Naive thymus-derived CD8-positive, alpha-beta T cell (primary cell): ENCODE measurements at places on chromosomes 13 and 19. TPM values are rescaled to one million over a fixed set of nuclear protein-coding genes. Genes with fewer than 3 reads are reported as not detected.

GRCh38 chr13:50697746-50698539 is 145.5 kb downstream of the DLEU7 start:
- no peak for DNase-seq

- DNase-seq = no peak
Observed at GRCh38 chr13:88376760-88377388, 705.7 kb downstream of the SLITRK5 start.

- DNase-seq = no peak
Observed at GRCh38 chr13:33758113-33758512, 59.8 kb upstream of the RFC3 start.

SGCG gene
- not detected for total RNA-seq

ZNF345 gene
- 19.6 TPM for total RNA-seq

SYNGR4 gene
- not detected for total RNA-seq

GRCh38 chr13:23912469-23912868 is 15.2 kb upstream of the C1QTNF9B start:
- no peak for DNase-seq

SLC25A15 gene
- total RNA-seq = 13.1 TPM

DNA sequence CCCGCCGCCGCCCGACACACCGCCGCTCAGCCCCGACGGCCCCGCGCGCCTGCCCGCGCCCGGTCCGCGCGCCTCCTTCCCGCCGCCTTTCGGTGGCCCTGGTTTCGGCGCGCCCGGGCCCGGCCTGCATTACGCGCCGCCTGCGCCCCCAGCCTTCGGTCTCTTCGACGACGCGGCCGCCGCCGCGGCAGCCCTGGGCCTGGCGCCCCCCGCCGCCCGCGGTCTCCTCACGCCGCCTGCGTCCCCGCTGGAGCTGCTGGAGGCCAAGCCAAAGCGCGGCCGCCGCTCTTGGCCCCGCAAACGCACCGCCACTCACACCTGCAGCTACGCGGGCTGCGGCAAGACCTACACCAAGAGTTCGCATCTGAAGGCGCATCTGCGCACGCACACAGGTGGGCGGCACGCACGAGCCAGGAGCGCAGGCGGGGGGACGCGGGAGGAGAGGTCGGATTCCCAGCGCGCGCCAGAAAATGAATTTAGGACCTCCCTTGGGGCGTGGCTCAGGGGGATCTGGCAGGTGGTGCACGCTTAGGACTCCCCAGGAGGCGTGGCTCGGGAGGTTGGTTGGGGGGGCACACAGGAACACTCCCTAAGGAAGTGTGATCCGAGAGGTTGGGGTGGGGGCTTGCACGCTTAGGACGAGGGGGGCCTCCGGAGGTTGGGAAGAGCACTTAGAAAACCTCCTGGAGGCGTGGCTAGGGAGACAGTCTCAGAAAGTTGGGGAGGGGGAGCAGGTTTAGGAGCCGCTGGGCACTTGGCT is 1.2 kb downstream of the KLF2 start:
- peak; percentile 78 for DNase-seq

GRCh38 chr13:74919914-74920313 is 562.1 kb downstream of the TBC1D4 start:
- no peak for DNase-seq

GRCh38 chr19:33781415-33781935 is 15.2 kb upstream of the KCTD15 start:
- DNase-seq = no peak
